ENCODE measurements at places on chromosomes 2 and 18.

DNA sequence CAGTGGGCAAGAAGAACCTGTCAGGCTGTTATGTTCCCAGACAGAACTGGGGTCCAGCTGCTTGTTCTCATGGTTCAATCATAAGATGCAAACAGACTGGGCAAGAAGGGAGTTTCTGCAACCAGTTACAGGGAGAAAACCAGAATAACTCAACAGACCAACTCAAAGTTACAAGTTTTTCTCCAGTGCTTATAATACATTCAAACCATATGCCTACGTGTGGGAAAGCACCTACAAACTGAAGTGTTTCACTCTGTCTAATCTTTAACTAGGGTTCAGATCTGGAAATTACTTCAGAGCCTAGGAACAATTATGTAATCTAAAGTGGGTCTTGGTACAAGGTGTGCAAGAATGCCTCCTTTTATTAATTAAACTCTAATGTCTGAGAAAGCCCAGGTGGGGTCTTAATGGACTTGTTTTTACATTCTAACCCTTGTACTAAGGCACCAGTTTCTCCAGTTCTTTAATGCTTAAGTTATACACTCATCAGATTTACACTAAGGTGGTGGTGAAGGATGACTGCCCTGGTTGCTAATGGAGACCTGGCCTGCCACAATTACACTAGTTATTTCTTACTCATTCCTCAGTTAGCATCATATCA is 951.9 kb downstream of the TSN start:
- DNase-seq, result no peak

GRCh38 chr2:46601328-46601963 is 122.1 kb downstream of the TMEM247 start:
- DNase-seq, result no peak

- DNase-seq, result no peak
Measured at GRCh38 chr2:192051533-192051932, 143.2 kb downstream of the TMEFF2 start.

- DNase-seq, result no peak
Measured at GRCh38 chr18:23526501-23527063, 23.3 kb downstream of the RMC1 start.

DNA sequence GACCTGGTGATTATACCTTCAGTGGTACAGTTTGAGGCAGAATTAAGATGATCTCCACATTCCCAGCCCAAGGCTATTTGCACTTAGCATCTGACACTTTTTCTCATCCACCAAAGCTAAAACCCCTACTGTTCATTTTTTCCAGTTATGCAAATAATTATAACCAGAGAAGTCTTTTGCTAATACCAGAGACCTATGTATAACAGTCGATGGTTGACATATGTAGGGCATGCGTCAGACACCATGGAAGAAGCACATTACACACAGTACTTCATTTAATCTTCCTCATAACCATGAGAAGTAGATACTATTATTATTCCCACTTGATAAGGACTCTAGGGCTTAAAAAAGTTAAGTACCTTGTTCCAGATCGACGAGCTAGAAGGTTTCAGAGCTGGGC is 36.5 kb downstream of the AP1S3 start:
- no peak for DNase-seq

DNA sequence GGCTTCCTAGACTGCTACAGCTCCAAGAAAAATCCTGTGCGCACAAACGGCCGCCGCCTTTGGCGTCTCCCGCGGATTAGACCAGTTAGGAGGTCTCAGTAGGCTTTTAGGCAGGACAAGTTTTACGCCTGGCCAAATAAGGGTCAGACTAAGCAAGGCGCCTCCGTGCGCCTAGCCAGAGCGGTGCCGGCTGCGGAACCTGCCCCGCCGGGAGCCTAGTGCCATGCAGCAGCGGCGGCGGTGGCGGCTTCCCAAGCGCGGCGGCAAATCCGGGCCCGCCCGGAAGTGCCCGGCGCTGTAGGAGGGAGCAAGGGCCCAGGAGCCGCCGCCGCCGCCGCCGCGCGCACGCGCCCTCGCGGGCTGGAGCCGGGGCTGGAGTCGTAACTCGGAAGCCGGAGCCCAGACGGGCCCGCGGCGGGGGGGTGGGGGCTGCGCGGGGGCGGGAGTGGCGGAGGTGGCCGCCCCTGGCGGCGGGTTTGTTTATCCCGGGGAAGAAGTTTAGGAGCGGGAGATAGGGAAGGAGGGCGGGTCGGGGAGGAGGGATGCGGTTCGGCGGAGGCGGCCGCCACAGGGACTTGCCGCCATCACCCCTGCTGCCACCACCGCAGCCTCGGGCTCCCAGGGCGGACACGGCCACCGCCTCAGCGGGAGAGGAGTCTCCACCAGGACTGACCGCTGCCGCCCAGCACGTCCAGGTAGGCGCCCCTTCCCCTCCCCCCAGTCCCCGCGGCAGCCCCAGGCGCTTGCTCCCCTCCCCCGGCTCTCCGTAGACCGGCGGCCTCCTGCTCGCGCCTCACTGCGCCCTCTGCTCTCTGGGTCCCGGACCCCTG is at the start of gene SPOPL:
Gene SPOPL, plus strand, starts transcription at position 346 of the 830 bp plus-strand sequence. CDS start 48,447 bp downstream, outside the sequence.
- DNase-seq, result peak; percentile 67

DNA sequence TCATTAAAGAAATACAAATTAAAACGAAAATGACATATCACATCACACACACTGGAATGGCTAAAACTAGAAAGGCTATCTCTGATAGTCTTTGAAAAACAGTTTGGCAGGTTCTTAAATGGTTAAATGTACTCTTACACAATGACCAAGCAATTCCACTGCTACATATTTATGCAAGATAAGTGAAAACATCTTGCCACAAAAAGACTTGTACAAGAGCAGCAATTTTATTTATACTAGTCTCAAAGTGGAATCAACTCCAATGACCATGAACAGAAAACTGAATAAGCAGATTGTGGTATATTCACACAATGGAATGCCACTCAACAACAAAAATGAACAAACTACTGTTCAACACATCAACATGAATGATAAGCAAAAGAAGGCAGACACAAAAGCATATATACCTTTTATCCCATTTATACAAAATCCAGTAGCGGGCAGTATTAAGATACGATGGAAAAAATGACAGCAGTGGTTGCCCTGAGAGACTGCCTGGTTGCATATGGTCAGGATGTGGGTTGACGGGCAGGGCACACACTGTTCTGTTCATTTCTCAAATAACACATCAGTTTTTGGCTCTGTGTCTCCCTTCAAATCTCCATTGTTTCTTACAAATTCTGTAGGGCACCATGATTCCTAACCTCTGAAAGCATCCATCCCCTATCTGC is 25.4 kb downstream of the SP100 start:
- DNase-seq, result peak; percentile 15

GRCh38 chr2:88085602-88086001 is 18.0 kb downstream of the SMYD1 start:
- DNase-seq, result no peak

GRCh38 chr2:51579412-51579811 is 547.5 kb upstream of the NRXN1 start:
- DNase-seq, result no peak

DNA sequence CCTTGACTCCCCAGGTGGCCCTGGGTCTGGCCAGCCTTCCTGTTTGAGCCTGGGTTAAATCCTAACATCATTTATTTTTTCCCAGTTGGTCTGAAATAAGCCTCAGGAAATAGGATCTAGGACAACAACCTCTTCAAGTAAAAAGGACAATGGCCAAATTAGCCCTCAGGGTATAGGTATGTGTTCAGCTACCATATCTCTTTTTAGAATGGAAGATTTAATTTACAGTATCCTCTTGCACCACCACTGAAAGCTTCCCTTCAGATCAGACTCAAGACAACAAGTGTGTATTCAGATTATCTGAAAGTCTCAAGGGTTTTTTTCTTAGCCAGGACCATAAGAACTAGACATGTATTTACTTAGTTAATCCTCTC is 61.6 kb upstream of the CXCR4 start:
- no peak for DNase-seq

DNA sequence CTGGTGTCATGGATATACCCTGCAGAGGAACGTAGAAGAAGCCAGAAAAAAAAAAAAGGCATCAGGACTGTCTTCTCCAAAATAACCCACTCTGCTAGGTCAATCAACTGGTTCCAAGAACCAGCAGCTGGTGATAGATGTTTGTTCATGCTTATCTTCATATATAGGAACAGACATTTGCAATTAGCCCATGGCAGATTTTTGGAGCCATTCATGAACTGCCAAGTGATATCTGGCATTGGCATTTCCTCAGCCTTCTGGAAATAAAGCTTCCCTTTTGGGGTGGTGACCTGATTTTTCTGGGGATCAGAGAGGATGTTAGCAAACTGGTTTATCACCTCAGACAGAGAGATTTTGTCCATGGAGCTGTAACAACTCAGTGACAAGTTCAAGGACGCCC is 234.9 kb downstream of the OSR1 start:
- no peak for DNase-seq

DNA sequence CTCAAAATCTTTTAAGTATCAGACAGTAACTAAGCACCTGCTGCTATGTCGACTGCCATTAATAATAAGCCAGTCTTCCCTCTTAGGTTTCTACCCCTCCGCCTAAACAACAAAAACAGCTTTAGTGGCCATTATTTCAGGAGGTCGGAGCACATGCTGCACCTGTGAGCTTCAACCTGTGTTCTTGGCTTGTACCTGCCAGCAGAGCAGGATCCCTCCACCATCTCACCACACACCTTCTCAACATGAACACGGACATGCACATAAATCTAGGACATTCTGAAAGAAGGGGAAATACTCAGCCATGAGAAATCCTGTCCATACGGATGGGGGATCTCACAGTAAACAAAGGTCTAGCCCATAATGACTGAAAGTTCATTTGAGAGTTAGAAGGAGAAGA is 3.7 kb downstream of the CYB5A start:
- DNase-seq, result no peak

- no peak for DNase-seq
Measured at GRCh38 chr18:80176334-80177073, 67.4 kb downstream of the ADNP2 start.

- DNase-seq, result no peak
Measured at GRCh38 chr2:216688731-216689340, 6.5 kb downstream of the IGFBP5 start.

DNA sequence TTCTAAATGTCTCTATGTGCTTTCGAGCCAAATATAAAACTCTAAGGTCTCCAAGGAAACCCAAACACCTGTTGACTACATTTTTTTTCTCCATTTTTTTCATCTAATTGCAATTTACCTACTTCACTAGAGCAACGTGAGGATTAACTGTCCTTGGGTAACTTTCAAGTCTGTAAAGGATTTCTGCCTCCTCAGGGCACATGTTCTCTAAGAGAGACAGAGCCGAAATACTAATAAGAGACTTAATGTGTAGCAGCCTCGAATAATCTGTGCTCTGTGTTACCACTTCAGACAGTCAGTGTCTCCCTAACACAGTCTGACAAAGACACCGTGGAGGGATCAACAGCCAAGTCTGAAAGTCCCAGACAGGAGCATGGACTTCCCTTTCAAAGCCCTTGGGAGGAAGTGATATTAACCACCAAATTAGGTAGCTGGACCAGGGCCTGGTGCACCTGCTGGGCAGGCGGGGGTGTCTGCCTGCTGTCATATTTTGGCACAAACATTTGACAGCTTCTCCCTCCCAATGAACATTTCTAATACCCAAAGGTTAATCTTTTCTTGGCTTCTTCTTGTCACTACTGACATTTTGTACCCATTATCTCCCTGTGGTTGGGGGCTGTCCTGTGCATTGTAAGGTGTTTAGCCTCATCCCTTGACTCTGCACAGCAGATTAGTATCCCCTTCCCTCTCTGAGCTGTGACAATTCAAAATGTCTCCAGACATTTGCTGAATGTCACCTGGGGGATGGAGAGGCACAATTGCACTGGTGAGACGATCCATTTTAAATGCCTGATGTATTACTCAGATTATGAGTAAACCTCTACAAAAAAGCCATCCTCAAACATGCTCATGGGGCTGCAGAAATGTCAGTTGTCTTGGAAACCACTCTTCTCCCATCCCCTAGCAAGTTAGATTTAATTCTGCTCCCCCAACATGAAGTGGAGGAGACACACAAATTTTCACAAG is 45.7 kb upstream of the LYPD1 start:
- no peak for DNase-seq

DNA sequence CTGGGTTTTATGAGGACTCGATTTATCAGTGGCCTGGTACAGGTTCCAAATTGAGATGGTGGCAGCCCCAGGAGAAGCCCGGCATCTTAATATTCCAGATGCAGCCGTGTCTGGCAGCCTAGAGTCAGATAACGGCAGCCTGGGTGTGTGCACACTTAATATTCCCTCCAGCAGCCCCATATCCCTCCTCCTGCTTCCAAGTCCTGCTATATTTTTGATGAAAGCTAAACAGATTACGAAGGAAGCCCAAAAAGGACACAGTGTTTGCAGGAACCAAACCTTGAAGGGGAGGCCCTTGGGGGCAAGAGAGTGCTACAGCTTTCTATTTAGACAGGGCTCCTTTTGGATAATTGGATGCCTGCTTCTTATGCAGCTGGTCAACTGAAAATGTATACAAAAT is 25.1 kb upstream of the ALK start:
- no peak for DNase-seq

DNA sequence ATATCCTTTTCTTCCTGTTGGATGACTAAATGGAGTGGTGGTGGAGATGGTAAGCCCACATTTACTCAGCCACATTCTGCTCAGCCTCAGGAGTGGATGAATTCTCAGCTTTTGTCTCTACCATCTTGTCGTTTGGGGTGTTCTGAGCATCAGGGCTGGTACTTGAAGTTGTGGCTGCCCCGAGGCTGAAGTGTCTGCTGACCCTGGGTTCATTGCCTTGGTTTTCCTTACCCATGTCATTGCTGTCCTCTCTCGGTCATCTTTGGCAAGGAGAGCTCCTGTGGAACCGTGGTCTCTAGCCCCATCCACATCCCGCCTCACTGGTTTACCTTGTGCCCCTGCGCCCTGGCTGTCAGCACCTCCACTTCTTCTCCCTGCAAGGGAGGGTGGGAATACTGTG is 71.9 kb downstream of the GPR39 start:
- DNase-seq, result no peak

GRCh38 chr2:78431241-78431640 is 594.3 kb upstream of the REG3G start:
- DNase-seq, result no peak

GRCh38 chr18:9436206-9436929 is 38.9 kb upstream of the RALBP1 start:
- DNase-seq, result no peak

GRCh38 chr18:42048158-42048557 is 93.1 kb downstream of the PIK3C3 start:
- no peak for DNase-seq

- no peak for DNase-seq
Measured at GRCh38 chr18:49601211-49601610, 39.4 kb downstream of the LIPG start.

GRCh38 chr18:46364048-46364447 is 259.9 kb downstream of the HAUS1 start:
- no peak for DNase-seq

DNA sequence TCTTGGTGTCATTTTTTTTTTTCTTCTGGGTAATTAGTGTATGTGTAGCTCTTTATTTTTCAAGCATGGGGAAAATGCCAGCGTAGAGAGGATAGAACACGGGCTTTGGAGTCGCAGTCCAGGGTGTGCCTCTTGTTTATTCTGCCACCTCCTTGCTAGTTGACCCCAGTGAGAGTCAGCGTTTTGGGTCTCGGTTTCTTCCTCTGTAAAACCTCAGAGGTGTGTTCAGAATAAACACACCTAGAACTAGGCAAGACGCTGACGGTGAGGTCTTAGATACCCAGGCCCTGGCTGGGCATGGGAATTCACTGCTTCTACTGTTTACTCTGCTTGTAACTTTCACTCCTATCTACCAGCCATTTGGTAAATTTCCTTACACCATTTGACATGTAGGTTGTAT is 41.8 kb downstream of the ASAP2 start:
- DNase-seq, result no peak
